ENCODE measurements at places on chromosomes 2 and 18.

- DNase-seq, result no peak
Measured at GRCh38 chr18:7604361-7604760, 37.2 kb downstream of the PTPRM start.

- DNase-seq, result no peak
Measured at GRCh38 chr2:186064507-186064906, 325.9 kb downstream of the FSIP2 start.

DNA sequence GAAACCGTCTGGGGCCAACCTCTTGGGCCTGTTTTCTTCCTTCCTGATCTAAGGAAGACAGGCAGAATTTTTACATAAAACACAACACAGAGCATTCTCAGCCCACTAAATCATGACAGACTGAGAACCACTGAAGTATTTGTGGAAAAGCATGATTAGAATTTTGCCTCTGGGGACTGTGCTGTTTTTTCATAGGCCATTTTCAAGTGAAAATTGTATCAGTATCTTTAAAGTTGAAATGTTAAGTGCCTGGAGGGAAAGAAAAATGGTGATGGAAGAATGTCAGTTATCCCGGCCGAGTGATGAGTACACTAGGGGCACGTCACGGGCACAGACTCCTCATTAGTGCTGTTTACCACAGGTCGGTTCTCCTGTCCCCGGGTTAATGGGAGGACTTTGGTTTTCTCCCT, 36.9 kb downstream of the EHD3 start:
- no peak for DNase-seq

- no peak for DNase-seq
Measured at GRCh38 chr2:28370354-28370753, 22.3 kb upstream of the FOSL2 start.

DNA sequence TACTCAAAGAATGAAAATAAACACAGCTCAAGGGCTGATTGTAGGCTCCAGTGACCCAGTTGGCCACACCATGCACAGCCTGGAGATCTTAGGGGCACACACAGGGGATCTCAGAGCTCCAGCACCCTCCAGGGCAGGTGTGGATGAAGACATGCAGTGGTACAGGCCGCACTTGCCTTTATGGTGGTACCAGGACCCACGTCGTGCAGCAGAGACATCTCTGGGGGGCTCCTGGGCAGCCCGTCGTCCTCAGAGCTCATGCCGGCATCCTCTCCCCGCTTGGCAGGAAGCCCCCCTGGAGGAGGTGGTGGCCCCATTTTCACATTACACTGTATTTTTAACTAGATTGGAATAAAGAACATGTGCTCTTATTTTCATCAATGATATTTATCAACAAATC, 101.2 kb upstream of the MGAT4A start:
- DNase-seq, result no peak

- DNase-seq, result no peak
Measured at GRCh38 chr18:3294435-3295080, 32.6 kb downstream of the MYL12B start.

DNA sequence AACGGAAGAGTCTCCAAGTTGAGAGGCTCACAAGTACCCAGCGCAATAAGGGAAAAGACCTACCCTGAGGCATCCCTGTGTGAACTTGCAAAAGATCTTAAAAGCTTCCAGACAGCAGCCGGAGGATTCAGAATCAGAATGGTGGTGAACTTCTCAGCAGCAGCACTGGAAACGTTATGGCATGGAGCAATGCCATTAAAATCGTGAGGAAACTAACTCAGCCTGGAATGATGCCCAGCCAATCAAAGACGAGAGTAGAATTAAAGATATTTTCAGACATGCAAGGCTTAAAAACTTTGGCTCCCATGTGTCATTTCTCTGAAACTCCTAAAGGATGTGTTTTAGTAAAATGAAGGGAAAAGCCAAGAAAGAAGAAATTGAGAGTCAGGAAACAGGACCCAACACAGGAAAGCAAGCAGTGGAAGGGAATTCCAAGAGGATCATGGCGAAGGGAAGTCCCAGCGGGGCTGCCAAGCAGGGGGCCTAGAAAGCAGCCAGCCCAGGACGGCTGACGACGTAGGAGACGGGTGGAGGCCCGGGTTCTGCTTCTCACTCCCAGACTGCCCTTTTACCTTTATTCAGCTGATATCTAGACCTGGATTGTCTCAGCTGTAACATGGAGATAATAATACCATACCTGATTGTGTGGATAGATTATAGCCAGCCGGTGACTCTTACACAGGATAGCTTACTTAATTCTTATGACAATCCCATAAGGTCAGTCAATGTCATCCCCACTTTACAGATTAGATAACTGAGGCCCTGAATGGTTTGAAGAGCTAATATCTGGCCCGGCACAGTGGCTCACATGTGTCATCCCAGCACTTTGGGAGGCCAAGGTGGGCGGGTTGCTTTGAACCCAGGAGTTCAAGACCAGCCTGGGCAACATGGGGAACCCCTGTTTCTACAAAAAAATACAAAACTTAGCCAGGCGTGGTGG, 92.8 kb downstream of the ASAP2 start:
- no peak for DNase-seq

- no peak for DNase-seq
Measured at GRCh38 chr2:7724336-7724735, 807.1 kb downstream of the RNF144A start.

- no peak for DNase-seq
Measured at GRCh38 chr18:74534150-74534969, at the start of gene CNDP1. Gene CNDP1 (plus strand): TSS chr18:74534500. CDS start chr18:74534668, 168 bp downstream.

DNA sequence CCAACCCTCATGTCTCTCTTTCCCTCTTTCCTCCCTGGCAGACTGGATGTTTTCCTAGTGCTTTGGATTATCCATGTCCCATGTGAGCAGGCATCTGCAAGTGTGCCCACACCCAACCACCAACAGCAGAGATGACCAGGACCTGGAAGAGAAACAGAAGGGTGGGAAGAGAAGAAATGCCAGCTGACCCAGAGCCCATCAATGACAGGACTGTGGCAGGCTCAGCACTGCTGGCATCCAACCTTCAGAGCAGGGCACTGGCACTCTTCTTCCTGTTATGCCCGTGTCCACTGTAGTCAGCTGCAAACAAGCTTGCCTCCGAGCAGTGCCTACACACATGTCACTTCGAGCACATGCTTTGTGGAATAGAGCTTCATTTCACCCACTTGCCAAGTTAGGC, 121.1 kb downstream of the TANC1 start:
- no peak for DNase-seq

DNA sequence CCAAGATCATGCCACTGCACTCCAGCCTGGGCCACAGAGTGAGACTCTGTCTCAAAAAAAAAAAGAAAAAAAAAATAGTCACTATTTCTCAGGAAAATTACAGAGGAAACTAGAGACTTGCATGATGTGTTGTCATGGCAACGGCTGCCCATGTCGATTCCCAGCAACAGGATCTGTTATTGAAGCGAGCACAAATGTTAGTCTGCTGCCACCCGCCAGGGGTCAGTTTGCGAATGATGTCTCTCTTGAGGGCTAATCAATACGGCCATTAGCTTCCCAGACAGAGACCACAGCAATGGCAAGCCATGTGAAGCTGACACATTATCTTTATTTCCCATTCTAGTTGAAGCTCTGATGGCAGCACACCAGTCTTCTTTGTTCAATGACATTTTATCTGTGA, 32.4 kb upstream of the ACYP2 start:
- DNase-seq, result no peak

- DNase-seq, result no peak
Measured at GRCh38 chr2:220811115-220811514, 761.0 kb downstream of the EPHA4 start.

GRCh38 chr2:151138507-151138906, 123.2 kb downstream of the RBM43 start:
- DNase-seq, result no peak

DNA sequence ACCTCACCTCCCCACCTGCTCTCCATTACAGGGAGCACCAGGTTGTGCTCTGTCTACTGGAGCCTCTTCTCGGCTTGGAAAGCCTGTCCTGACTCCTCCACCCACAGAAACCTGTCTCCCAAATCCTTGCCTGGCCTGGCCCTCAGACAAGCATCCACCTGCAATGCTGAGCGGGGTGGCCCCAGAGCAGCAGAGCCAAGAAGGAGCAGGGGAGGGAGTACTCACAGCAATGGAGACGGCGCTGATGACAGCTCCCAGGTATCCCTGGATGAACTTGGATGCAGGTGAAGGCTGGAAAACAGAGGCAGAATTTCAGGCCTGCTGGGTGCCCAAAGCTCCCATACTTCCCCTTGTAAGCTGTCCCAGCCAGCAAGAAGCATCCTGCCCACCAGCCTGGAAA, 72.8 kb downstream of the SFXN5 start:
- no peak for DNase-seq

GRCh38 chr2:74835831-74836674, 2.1 kb downstream of the HK2 start:
- DNase-seq, result no peak

GRCh38 chr2:62270728-62271127, 74.8 kb downstream of the B3GNT2 start:
- DNase-seq, result no peak

GRCh38 chr2:62452701-62453454, 53.1 kb downstream of the TMEM17 start:
- no peak for DNase-seq

GRCh38 chr18:54251606-54252390, 17.5 kb upstream of the POLI start:
- DNase-seq, result no peak

DNA sequence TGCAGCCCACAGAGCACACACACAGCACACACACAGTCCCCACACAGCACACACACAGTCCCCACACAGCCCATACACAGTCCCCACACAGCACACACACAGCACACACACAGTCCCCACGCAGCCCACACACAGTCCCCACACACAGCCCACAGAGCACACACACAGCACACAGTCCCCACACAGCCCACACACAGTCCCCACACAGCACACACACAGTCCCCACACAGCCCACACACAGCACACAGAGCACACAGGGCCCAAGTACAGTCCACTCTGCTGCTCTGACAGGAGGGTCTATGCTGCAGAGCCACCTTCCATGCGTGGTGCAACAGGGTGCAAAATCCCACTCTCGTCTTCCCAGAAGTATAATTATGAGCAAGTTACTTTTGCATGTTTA, 240.5 kb upstream of the SALL3 start:
- no peak for DNase-seq

DNA sequence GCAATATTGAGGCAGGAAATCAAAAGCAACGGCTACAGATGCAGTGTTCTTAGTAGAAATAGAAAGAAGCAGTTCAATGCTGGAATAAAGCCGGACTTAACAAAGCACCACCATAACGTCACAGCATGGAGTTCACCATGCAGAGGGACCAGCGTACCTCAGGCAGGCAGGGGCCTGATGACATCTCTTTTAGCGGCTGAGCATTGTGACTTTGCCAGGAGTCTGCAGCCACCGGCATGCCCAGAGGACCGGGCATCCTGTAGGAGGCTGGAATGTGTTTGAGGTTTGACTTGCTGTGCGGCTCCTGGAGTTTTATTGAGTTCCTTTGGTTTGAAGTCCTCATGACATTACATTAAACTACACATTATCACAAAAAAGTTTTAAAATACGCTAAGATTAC, 139.8 kb downstream of the UXS1 start:
- no peak for DNase-seq

DNA sequence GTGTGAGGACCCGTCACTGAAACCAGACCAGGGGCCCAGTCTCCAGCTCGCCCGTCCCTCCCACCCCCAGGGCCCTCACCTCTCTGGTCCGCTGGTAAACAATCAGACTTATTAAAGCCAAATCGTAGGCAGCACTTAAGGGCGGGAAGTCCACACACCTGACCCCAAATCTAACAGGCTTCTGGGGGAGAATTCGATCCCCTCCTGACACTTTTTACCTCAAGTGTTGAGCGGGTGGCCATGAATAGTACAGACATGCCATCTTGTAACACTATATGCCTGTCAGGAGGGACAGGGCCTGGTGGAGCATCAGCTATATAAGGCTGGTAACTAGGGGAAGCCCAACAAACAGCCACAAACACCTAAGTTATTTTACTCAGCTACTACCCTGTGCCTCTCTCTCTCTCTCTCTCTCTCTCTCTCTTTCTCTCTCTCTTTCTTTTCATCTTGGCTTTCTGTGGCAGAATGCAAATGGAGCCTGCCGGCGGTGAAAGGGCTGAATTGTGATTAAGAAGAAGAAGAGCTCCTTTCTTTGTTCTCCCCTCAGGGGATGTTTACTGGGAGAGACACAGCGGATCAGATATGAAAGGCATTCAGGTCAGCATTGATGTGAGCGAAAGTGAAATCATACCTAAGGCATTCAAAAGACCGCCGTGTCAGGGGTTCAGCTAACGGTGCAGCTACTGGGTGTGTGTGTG, 9.5 kb downstream of the ZEB2 start:
- DNase-seq, result no peak

DNA sequence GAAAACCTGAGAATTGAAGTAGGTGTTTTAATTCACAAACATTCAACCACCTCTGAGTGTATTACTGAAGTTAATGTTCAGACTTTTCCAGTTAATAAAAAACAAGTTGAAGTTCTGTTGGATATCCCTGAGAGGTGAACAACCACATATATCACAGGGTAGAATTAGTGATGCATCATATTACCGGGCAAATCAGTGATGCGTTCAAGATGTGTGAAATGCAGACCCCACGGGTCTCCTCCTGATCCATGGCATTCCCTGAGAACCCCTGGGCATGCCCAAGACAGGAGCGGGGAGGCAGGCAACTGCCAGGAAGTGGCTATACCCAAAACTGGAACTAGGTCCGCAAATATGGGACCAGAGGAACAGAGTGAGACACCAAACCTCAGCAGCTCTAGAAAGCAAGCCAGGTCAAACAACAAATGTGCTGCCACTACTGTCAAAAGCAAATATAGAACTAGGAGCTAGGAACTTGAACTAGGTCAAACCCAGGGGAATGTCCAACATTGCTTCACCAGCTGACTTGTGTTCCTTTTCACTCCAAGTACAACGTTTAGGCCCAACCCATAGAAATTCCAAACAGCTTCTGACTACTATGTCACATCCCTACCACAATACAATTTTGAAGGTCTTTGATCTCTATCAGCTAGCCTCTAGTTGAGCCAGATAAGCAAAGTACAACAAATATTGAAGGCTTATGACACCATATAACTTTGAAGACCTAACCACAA, 20.2 kb downstream of the PSTPIP2 start:
- no peak for DNase-seq

DNA sequence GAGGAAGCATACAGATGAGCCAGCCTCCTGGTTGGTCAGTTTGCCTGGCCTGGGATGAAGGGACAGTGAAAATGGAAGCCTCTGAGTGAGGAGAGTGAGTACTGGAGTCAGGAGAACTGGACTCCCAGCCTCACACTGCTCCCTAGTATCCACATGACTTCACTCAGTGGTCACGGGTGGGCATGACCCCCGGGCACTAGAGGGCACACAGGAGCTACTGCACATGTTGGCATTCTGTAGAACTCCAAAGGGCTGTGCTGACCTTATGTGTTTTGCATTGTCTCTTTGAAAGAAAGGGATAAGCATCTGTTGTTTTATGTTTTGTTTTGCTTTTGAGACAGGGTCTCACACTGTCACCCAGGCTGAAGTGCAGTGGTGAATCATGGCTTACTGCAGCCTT, 23.7 kb downstream of the NCAPH start:
- DNase-seq, result no peak

- no peak for DNase-seq
Measured at GRCh38 chr2:226608451-226608850, 191.2 kb downstream of the IRS1 start.

All from stimulated activated CD8-positive, alpha-beta memory T cell treated with anti-CD3 and anti-CD28 coated beads, Interleukin-15, amount 100 ng/mL, for 48 hours (primary cell).